ENCODE measurements at places on chromosomes 7 and 10.

- no peak for DNase-seq
These were observed 5.4 kb upstream of the NUB1 start for GRCh38 chr7:151336027-151336708.

GRCh38 chr7:157011333-157012112, 1.1 kb upstream of the MNX1 start:
- peak; percentile 72 for DNase-seq

DNA sequence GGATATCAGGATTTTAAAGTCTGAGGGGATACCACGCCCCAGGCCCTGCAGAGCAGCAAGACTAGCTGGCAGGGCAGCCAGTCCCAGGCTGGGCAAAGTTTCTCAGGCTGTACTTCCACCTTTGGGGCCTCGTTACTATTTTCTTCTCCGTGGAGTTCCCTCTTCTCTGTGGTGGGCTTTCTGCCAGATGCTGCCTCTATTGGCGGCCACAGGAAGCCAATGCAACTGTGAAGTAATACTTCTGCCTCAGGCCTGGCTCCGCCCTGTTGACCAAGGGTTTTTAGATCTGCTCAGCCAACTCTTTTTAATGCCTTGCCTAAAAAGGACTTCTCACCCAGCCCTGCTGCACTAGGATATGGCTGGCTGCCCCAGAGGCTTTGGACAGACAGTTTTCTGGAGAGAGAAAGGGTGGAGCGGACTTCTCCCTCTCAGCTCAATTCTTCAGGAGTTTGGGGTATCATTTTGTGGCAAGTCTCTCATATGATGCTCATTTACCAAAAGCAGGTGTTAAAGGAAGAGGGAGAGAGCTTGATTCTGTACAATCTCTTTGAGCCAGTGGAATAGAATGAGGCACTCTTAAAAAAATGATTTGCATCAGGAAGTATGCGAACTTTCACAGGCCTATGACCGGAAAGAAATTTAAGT, 67.4 kb downstream of the HHEX start:
- peak; percentile 63 for DNase-seq

DNA sequence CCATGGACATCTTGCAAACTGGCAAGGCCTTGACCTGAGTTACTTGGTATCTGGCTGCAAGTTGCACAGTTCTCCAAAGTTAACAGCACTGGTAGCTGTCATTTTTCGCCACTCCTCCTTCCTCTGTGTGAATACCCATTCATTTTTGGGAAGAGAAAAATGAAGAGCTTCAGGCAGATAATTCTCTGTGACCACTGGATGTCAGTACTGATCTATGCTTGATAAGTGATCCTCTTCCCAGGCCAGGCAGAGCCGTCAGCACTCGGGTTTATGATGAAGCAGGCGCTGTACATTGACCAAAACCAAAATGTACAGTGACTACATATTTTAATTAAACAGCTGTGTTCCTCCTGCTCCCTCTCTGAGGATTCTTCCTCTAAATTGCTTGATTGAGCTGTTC, 55.9 kb upstream of the PDZD8 start:
- DNase-seq: no peak

DNA sequence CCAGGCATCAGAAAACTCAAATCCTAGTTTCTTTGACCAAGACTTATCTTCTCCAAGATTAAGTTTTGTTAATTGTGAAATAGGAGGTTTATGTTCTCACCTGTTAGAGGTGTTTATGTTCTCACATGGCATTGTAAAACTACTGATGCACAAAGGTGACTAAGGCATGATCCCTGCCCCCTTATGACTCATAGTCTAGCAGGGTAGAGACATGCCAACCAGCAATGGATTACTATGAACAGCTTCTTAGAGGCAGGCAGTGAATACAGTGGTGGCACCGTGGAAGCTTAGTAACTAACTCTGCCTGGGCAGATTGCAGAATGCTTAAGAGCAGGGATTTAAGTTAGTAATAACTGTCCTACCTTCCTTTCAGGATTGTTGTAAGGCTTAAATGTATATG, 400.9 kb downstream of the SORCS3 start:
- no peak for DNase-seq

DNA sequence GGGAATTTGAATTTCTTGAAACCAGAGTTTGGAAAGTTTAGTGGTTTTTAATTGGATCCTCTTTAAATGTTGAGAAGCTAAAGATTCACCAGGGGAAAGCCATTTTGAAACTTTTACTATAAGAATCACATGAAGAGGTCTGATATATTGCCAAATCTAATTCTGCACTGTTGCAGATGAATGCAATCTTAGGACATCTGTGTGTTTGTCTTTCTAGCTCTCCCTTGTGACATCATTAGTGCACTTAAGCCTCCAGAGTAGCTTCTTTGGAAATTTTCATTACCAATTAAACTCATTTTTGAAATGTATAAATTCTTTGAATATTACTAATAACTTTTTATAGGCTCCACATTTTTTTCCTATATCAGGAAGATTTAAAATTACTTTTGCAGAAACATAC, 160.2 kb downstream of the BICC1 start:
- no peak for DNase-seq

DNA sequence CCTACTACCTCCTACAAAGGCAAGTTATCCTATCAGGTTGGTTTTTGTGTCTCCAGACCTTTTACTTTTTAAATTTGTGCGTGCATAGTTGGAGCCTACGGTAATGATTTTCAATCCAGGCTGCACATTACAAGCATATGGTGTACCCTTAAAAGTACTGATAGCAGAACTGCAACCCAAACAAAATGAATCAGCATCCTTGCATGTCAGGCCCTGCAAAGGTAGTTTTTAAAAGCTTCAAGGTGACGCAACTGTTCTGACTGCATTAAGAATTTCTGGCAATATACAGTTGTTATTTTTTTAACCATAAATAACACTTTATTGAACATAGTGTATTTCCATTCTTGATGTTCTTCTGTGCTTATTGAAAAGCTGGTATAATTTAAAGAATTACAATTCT, 28.9 kb downstream of the GNAT3 start:
- no peak for DNase-seq

All from H9 (cell line).